Adrenal gland (tissue), 19 donors: ENCODE measurements at places on chromosomes 16 and 17. TPM values are rescaled to one million over a fixed set of nuclear protein-coding genes. Genes with fewer than 3 reads are reported as not detected.

Gene WNT9B
- polyA plus RNA-seq = not detected

Gene PERCC1
- polyA plus RNA-seq = not detected

Gene CNTNAP1
- 12.5 TPM for polyA plus RNA-seq

Gene ACAP1
- polyA plus RNA-seq = 21.9 TPM

Gene ATAD5
- polyA plus RNA-seq = 0.53 TPM

Gene SLC5A2
- 3.0 TPM for polyA plus RNA-seq

Gene GPR139
- polyA plus RNA-seq = not detected

Gene SLC16A6
- 59.7 TPM for polyA plus RNA-seq

Gene PRM2
- not detected for polyA plus RNA-seq

Gene MYO18A
- polyA plus RNA-seq = 24.7 TPM

Gene GHDC
- polyA plus RNA-seq = 33.9 TPM

Gene CETP
- polyA plus RNA-seq = 4.1 TPM

Gene CDR2L
- 3.7 TPM for polyA plus RNA-seq

Gene C16orf89
- polyA plus RNA-seq = 2.1 TPM

Gene KCNJ2
- 1.3 TPM for polyA plus RNA-seq

Gene MBTD1
- polyA plus RNA-seq = 7.2 TPM

Gene EZH1
- polyA plus RNA-seq = 23.8 TPM

Gene SMG1
- 17.5 TPM for polyA plus RNA-seq

Gene ARL5C
- polyA plus RNA-seq = not detected

Gene AKAP10
- polyA plus RNA-seq = 27.7 TPM

Gene CHRNE
- polyA plus RNA-seq = 0.33 TPM

Gene LRRC37A
- polyA plus RNA-seq = 1.1 TPM

Gene CCL8
- 1.3 TPM for polyA plus RNA-seq

Gene GLIS2
- polyA plus RNA-seq = 16.7 TPM

Gene ZSCAN10
- polyA plus RNA-seq = not detected

Gene TRIM25
- 56.6 TPM for polyA plus RNA-seq

Gene NLRC3
- 0.47 TPM for polyA plus RNA-seq

Gene SLC9A5
- 0.20 TPM for polyA plus RNA-seq

Gene RSKR
- 4.3 TPM for polyA plus RNA-seq

Gene DYNLL2
- polyA plus RNA-seq = 31.0 TPM

Gene NPIPB9
- polyA plus RNA-seq = 0.97 TPM

Gene SLC5A11
- polyA plus RNA-seq = 0.32 TPM

Gene TLCD3B
- polyA plus RNA-seq = 1.8 TPM

Gene ZNF423
- polyA plus RNA-seq = 4.9 TPM

Gene CDRT15L2
- polyA plus RNA-seq = not detected
